ENCODE measurements at places on chromosomes 11 and 22.

DNA sequence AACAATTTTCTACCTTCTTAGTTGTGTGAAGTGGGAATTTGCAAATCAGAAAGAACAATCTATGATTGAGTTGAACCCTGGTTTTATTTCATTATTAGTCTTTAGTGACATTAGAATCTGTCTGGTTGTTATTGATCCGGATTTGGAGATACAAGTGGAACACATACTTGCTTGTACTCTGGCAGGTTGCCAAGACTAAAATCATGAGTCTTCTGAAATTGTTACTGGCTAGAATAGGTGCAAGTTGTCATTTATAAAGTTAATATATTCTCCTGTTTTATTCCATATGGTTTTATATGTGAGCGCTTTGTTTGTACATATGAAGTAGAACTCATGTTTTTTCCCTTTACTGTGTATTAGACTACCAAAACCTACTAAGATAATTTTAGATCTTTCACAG lies 23.0 kb downstream of the CCDC15 start:
- DNase-seq, result no peak

GRCh38 chr11:1128311-1129142 lies 29.2 kb upstream of the MUC5AC start:
- no peak for DNase-seq

DNA sequence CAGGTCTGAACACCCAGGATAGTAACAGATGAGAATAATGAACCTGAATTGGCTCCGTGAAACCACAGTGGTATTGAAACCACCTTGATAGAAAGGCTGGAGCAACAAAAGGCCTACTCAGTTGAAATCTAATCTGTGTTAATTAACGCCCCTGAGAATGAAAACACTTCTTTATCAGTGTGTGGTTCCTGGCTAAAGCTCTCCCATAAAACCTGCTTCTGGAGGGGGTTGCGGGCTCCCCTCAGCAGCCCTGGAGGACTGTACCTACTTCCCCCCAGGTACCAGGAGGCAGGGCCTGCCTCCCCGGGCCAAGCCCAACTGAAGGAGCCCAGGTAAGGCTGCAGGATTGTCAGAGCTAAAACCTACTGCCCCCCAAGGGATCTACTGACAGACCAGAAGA lies 54.6 kb downstream of the PLEKHA7 start:
- DNase-seq, result no peak

GRCh38 chr11:114302663-114303062 lies 6.5 kb downstream of the NNMT start:
- DNase-seq, result no peak

GRCh38 chr11:44228379-44228778 lies 81.6 kb downstream of the ALX4 start:
- no peak for DNase-seq

- DNase-seq, result no peak
Measured at GRCh38 chr22:25407859-25408229, 156.6 kb upstream of the GRK3 start.

DNA sequence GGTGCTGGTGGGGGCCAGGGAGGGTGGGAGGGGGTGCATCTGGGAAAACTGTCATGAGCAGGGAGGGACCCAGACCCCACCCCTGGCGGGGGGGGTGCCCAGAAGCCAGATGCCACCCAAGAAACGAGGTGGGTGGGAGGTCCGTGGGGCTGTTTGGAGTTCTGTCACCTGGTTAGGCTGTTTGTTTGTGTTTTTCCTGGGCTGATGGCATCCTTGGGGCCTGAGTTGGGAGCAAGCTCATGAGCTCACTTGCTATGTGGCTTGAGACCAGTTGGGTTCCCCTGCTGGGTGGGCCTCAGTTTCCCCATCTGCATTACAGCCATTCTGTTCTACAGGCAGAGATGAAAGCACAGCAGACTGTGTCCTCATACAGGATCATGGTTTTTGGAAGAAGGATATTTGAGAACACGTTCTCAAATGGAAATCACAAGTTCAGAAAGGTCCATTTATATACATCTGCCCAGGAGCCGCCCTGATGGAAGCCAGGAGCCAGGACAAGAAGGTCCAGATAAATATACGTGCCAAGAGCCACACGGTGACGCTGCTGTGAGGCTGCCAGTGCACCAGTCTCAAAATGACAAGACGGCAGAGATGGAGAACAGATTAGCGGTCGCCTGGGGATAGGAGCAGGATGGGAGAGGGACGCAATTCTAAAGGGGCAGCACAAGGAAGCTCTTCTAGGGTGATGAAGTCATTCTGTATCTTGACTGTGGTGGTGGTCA lies 312.9 kb downstream of the MN1 start:
- no peak for DNase-seq

DNA sequence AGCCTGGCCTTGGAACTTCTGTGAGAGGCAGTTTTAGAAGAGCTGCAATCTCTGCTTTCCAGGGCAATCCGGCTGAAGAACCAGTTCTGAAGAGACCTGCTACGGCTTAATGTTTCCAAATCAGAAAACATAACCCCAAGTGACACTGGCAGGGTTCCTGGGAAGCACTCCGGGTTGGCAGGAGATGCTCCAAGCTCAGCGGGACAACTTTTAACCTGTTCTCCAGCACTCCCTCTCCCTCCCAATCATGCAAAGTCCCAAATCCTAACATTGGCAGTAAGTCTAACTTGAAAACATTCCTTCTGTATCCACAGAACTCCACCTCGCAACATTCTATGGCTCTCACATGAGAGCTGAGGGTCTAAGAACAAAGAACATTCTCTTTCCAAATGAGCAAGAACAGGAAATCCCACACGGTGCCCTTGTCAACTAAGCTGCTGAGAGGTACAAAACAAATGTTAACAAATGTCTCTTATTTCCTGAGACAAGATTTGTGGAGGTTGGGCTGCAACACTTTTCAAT lies 48.5 kb upstream of the MN1 start:
- no peak for DNase-seq

- DNase-seq, result no peak
Measured at GRCh38 chr11:34053161-34053686, 1.7 kb downstream of the CAPRIN1 start.

GRCh38 chr11:1548221-1549070 lies 23.6 kb downstream of the DUSP8 start:
- DNase-seq, result no peak

GRCh38 chr11:112195951-112196351 lies 20.6 kb downstream of the BCO2 start:
- no peak for DNase-seq

- no peak for DNase-seq
Measured at GRCh38 chr11:109019342-109019936, 354.6 kb downstream of the DDX10 start.

DNA sequence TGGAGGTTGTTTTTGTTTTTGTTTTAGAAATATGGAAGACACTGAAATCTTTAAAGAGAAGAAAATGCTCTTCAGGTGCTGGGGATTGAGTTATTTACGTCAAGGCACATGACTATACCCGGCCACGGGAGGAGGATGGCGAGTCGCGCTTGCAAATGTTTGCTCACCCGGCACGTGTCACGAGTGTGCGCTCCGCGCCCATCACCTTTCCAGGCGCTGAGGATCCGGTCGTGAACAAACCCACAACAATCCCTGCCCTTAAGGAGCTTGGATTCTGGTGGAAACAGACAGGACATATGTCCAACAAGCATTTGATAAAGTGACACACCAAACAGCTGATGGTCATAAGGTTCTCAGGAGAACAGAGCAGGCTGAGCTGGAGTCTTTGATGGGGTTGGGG lies 715.5 kb downstream of the BRD1 start:
- DNase-seq, result no peak

GRCh38 chr11:78022397-78023396 lies at the start of gene KCTD14:
TSS of gene KCTD14 (minus strand) at chr11:78023276. CDS start at chr11:78023249, 27 bp downstream.
- DNase-seq, result no peak

GRCh38 chr11:43130616-43131015 lies 181.2 kb upstream of the API5 start:
- no peak for DNase-seq

GRCh38 chr22:40542821-40543540 lies 93.5 kb downstream of the MRTFA start:
- DNase-seq, result no peak

- DNase-seq, result no peak
Measured at GRCh38 chr11:330694-331357, 10.2 kb upstream of the IFITM3 start.

DNA sequence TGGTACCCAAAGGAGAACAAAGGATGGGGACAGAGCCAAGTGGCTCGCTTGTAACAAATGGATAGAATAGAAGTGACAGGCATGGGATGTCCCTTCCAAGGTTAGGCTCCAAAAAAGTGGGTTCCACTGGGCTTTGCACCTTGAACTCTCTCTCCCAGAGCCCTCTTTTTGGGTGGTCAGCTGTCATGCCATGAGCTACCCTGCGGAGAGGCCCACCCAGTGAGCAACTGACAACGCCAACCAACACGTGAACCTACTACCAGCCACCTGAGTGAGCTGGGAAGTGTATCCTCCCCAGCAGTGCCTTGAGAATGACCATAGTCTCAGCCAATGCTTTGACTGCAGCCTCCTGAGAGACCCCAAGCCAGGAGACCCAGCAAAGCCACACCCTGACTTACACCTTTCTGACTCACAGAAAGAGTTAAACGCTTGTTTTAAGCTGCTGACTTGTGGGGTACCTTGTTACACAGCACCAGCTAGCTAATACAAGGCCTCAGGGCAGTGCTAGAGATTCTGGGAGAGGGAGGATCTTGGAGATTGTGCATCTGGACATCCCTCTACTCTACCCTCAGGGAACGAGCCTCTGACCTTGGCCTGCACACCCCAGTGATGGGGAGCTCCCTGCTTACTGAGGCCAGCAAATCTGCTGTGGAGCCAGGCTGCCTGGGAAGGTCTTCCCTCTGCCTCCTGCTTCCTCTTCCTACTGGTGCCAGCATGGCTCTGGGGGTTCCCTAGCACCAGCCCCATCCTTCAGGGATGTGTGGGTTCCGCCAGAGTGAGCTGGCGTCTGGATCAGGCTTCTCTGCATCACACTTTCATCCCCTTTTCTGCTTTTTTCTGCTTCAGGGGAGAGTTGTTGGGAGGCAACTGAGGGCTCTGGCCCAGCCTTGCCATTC lies 29.1 kb upstream of the RFPL3 start:
- no peak for DNase-seq

DNA sequence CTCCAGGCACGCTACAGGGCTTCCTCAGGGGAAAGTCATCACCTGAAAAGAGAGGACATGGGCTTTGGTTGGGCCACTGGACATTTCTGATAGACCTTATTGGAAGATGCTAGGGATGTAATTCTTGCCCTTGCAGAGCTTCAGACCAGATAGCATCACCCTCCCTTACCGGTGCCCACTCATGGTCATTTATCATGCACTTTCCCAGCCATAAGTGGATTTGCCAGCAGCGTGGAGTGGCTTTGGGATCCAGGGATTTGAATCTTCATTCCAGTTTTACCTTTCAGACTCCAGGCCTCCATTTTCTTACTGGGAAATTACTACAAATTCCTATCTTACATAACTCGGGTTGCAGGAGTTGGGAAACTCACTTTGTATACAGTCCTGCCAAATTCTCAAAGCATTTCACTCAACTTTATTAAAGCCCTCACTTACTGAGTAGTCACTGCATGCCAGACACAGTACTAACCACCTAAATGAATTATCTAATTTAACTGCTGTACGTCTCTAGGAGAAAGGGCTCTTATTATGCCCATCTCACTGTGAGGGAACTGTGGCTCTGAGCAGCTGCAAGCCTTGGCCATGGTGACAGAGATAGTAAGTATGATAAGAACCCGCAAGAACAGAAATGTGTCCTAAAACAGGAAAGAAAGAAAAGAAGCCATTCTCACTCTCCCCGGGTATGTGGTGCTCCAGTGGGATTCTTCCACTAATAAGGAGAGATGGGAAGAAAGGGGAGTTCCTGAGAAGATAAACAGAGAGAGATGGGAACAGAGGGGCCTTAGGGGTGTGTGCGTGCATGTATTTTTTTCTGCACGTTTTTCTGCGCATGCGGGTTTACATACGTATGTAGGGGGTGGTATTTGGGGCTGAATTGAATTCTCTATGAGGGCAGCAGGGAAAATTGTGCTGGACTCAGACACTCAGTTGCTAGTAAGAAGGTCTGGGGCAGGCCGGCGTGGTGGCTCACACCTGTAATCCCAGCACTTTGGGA lies 9.7 kb downstream of the CHRM1 start:
- no peak for DNase-seq

- no peak for DNase-seq
Measured at GRCh38 chr11:121236115-121237001, 56.2 kb upstream of the SC5D start.

GRCh38 chr11:60953781-60954180 lies 1.8 kb upstream of the SLC15A3 start:
- no peak for DNase-seq

DNA sequence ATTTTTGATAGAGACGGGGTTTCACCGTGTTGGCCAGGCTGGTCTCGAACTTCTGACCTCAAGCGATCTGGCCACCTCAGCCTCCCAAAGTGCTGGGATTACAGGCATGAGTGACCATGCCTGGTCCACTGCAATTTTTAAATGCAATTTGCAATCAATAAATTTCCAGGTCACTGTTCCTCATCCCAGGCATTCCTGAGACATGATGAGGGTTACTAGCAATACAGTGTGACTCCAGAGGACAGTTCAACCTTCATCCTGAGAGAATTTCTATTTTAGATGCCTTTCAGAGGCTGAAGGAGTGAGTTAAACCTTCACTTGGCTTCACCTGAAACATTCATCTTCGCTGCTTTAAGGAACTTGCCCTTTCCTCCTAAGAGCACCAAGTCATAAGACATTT lies 9.7 kb upstream of the UBASH3B start:
- DNase-seq, result no peak

- no peak for DNase-seq
Measured at GRCh38 chr11:127252321-127252720, 251.8 kb upstream of the KIRREL3 start.

GRCh38 chr11:79296141-79296540 lies 144.7 kb downstream of the TENM4 start:
- no peak for DNase-seq

- DNase-seq, result no peak
Measured at GRCh38 chr11:77658213-77659013, 20.8 kb upstream of the CLNS1A start.

GRCh38 chr11:65488273-65489034 lies 10.4 kb upstream of the MALAT1 start:
- DNase-seq, result no peak

GRCh38 chr22:27867953-27868731 lies 50.9 kb downstream of the PITPNB start:
- no peak for DNase-seq

GRCh38 chr11:24390762-24391161 lies 106.1 kb upstream of the LUZP2 start:
- DNase-seq, result no peak

DNA sequence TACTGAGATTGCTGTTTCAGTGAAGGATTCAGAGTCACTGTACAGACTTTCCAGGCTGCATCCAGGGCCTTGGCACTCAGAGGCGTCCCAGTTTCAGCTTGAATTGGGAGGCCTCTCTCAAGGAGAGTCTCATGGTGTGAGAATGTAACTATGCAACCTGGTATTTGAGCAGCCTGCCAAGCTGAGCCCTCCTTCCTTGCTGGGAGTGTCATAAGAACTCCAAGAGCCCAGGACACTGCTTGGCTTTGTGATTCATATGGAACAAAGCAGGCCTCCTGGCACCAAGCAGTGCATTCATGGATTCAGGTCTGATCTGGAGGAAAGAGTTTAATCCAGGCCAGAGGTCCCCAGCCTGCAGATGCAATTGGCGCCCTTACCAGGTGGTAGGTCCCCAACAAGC lies 171.7 kb downstream of the DBX1 start:
- DNase-seq, result no peak

GRCh38 chr11:1894759-1895158 lies 3.1 kb upstream of the PRR33 start:
- no peak for DNase-seq
